Activated CD4-positive, alpha-beta T cell treated with anti-CD3 and anti-CD28 coated beads, Interleukin-2, Interleukin-4, amounts not matched to agents 100 ng/mL and 50 ng/mL, durations not matched to agents 16 hours and 8 hours (primary cell): ENCODE measurements at places on chromosomes 13 and 19.

GRCh38 chr13:76800943-76801342 is 85.3 kb downstream of the KCTD12 start:
- DNase-seq, result no peak

DNA sequence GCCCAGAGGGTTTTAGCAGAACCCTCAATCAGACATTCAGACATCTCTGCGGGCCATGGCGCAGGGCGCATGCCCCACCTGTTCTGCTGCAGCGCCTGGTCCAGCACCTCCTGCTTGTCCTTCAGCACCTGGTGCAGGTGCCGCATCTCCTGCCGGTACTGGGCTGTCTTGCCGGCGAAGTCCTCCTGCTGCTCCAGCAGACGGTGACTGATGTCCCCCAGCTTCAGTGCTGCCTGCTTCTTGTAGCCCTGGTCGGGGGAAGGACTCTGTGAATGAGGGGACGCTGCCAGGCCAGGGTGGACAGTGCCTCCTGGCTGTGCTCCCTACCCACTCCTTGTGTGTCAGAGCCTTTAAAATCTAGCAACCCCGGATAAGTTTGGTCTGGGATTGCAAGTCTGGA is 12.2 kb upstream of the SLC7A9 start:
- DNase-seq, result no peak

DNA sequence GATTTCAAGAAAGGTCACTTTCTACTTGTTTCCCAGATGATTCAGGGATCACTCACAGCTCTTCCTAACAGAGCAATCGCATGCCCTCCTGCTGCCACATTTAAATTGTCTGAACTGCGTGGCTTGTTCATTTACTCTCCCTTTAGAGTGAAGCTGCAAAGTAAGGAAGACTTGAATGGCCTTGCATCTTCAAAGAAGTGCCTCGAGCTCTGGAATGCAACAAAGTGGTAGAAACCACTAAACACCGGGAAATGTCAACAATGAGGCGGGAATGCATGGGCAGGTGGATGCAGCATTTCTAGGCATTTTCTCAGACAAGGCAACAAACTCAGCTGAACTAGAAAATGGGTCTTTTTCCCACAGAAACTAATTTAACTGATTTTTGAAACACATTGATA is 10.3 kb upstream of the DACH1 start:
- no peak for DNase-seq

DNA sequence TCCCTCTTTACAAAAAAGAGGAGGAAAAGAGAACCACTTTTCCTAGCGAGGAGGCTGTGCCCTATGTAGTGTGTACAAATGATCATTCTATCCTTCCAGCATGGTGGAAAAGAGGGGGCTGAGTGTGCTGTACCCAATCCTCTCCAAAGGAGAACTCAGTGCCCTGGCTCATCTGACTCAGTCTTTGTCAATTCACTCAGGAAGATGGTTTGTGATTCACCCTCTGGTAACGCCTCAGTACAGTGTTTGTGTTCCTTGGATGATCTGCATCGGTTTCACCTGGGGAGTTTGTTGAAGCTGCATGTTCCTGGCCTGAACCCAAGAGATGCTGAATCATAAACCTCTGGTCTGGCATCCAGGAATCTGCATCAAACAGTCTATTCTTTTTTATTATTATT is 18.3 kb upstream of the ENOX1 start:
- peak; percentile 25 for DNase-seq
